ENCODE measurements at places on chromosomes 3 and 15.
A peak's percentile ranks its signal among the peaks of the same experiment; 100 is the strongest.

DNA sequence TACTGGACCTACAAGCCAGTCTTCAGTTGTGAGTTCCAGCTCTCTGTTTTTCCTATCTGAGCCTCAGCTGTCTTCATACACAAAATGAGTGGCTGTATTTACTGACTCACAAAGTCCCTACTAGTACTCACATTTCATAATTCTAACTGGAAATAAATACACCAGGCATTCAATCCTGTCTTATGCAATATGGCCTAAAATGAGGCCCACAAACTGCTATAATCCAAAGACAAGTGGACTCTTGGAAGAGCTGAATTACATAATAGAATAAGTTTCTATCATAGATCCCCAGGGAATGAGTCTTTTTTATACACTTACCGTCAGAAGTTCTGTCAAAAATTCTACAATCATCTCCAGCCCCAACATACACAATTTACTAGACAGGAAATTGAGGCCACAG lies 211.9 kb downstream of the LRRN1 start:
- DNase-seq, result no peak

- DNase-seq, result no peak
Observed at GRCh38 chr3:168531116-168531515, 435.4 kb upstream of the GOLIM4 start.

- no peak for DNase-seq
Observed at GRCh38 chr15:29099131-29099880, 170.3 kb downstream of the NSMCE3 start.

DNA sequence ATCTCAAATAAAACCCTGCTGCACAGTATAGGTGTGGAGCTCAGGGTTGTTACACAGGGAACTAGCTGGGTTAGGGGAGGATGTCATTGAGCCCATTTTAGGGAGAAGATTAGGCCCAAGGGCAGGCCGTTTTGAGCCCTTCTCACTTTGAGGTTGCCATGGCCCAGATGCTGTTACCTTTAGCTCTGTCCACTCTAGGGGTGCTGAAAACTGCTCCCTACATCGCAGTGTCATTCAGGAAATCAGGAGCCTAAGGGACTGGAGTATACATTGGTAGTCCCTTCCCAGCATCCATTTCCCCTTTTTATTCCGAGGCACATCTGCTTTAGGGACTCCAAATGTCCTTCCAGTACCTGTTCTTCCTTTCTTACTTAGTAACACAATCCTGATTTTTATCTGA lies 79.0 kb upstream of the SELENOK start:
- no peak for DNase-seq

DNA sequence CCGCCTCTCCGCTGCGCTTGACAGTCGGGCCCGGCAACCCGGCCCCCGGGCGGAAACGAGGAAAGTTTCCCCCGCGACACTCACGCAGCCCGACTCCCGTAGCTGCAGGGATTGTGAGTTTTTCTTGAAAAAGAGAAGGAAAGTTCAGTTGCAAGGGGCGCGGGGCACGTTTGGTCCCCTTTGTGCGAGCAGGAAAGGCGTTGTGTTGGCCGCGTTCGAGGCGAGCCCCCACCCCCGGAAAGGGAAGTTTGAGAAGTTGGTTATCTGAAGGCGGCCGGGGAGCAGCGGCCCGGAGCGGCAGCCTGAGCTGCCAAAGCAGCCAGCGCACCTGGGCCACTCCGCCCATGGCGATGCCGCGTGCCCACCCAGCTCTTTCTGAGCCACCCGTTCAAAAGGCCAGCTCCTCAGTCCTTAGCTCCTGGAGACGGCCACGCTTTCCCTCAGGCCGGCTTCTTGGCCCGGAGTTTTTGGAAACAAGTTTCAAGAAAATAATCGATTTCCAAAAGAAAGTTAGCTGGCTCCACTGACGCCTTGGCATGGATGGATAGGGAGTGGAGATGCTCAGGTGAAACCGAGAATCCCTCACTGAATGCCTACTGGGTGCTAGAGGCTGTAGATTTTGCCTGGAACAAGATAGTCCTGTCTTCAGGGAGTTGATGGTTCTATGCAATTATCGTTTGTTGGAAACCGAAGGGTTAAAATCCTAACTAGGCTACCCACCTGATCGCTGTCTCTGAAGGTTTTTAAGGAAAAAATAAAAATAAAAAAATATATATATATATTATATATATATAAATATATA lies 832 bp downstream of the TGFBR2 start:
- peak; percentile 78 for DNase-seq

DNA sequence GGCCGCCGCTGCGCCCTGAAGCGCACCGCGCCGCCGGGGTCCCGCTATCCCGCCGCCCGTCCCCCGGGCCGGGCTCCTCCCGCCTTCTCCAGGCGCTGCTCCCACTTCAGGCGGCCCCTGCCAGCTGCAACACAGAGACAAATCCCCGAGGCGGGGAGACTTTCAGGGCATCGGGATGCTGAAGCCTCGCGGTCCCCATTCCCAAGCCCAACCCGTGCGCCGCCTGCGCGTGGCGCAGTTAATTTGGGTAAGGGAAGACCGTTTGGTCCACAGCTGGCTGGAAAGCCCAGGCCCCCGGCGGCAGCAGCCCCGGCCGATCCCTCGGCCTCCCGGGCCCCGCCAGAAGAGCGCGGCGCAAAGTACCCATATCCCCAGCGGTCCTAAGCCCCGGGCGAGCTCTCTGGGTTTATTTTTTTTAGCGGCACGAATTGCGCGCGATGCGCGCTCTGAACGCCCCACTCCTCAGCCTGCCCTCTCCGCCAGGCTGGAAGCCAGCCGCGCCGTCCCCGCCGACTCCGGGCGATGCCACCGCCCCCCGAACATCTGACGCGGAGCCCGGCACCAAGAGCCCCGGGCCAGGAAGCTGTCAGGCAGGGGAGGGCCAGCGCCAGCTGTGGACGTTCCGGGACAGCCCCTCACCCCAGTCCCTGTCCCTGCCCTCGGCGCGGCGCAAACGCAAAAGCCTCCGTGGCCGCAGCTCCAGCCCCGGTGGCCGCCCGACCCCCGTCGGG lies 517 bp downstream of the FBN1 start:
- DNase-seq, result no peak

GRCh38 chr15:37701230-37701629 lies 233.2 kb upstream of the TMCO5A start:
- DNase-seq, result no peak

- DNase-seq, result no peak
Observed at GRCh38 chr15:65377105-65377975, 462 bp downstream of the IGDCC3 start.

DNA sequence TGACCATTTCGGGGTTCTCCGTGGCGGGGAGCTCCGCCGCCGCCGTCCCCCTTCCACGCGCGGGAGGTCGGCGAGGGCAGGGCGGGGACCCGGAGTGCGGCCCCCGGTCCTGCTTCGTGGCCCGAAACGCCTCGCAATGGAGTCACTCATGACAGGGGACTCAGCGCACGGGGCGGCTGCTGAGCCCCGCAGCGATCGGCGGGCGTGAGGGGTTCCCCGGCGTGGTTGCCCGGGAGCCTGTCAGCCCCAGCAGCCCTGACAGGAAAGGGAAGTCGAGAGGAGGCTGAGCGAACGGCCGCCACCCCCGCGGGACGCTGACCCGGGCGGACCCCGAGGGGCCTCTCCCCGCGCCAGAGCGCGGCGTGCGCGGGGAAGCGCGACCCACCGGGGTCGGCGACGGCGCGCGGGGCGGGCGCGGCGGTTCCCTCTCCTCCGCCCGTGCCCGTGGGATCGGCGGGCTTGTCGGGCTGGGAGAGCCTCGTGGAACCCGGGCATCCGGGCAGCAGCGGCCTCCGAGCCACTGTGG lies 564 bp upstream of the PIGZ start:
- peak; percentile 54 for DNase-seq

GRCh38 chr15:65550681-65551098 lies 20.4 kb downstream of the HACD3 start:
- DNase-seq, result no peak

DNA sequence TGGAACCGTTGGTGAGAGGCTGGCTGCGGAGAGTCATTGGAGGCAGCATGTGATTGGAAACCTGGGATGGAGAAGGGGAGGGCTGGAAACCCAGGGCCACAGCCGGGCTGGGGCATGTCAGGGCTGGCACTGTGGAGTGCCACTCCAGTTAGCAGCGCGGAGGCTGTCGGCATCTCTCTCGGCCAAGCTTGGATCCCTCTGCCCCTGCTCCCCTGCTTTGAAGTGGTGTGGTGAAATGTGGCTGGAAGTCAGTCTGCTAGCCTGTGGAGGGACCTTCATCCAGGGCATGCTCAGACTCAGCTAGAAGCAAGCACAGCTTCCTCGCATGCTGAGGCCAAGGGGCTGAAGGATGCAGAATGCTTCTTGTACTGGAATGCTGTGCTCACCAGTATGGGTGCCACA lies 13.5 kb downstream of the SLCO3A1 start:
- no peak for DNase-seq

- no peak for DNase-seq
Observed at GRCh38 chr15:78314181-78314581, 14.8 kb upstream of the SKIC8 start.

DNA sequence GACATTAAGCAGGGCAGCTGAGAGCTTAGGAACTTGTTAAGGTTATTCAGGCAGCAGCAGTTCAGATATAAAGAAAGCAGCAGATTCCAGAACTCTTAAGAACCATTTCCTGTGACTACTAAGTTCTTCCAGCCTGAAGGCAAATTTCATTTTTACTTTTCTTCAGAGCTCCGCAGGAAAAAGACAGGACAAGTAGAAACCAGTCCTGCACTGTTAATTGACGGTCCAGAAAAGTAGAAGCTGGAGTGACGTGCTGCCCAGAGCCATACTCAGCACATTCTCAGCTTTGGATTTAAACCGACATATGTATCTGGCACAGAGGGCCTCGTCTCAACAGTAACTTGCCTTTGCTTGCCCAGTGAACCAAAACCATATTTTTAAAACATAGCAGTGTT lies 219.4 kb upstream of the STRIT1 start:
- DNase-seq, result no peak

DNA sequence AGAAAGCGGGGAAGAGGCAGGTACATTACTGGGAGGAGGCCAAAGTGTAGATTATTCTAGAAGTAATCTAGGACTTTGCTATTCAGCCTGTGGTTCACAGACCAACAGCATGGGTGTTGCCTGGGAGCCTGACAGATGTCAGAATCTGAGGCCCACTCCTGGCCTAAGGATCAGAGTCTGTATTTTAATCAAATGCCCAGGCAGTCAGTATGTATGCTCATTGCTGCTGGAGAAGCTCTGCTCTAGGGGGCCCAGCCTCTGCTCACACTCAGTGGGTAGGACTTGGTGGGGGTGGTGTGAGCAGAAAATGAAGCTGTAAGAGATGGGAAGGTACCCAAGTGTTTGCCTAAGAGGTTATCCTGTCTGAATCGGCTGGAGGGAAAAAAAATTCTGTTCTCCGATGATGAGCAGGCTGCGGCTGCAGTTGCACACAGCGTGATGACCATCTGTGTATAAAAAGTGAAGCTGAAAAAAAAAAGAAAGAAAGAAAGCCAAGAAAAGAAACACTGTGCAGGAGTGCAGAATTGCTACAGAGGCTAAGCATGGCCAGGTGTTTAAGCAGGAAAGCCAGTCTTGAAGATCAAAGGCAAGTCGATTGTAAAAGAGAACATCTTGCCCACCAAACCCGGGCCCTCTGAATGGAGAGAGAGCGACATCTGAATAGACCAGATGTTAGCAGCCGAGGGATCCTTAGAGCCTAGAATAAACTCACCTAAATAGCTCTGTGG lies 65.2 kb downstream of the EIF4E3 start:
- DNase-seq, result no peak

- DNase-seq, result no peak
Observed at GRCh38 chr15:58475573-58476524, 44.1 kb downstream of the LIPC start.

GRCh38 chr3:89360156-89360555 lies 252.7 kb downstream of the EPHA3 start:
- DNase-seq, result no peak

- no peak for DNase-seq
Observed at GRCh38 chr3:108441071-108441507, 69.3 kb downstream of the MYH15 start.

GRCh38 chr3:169337500-169338078 lies 325.9 kb downstream of the MECOM start:
- DNase-seq, result no peak

GRCh38 chr3:58953288-58953687 lies 96.5 kb downstream of the CFAP20DC start:
- no peak for DNase-seq

DNA sequence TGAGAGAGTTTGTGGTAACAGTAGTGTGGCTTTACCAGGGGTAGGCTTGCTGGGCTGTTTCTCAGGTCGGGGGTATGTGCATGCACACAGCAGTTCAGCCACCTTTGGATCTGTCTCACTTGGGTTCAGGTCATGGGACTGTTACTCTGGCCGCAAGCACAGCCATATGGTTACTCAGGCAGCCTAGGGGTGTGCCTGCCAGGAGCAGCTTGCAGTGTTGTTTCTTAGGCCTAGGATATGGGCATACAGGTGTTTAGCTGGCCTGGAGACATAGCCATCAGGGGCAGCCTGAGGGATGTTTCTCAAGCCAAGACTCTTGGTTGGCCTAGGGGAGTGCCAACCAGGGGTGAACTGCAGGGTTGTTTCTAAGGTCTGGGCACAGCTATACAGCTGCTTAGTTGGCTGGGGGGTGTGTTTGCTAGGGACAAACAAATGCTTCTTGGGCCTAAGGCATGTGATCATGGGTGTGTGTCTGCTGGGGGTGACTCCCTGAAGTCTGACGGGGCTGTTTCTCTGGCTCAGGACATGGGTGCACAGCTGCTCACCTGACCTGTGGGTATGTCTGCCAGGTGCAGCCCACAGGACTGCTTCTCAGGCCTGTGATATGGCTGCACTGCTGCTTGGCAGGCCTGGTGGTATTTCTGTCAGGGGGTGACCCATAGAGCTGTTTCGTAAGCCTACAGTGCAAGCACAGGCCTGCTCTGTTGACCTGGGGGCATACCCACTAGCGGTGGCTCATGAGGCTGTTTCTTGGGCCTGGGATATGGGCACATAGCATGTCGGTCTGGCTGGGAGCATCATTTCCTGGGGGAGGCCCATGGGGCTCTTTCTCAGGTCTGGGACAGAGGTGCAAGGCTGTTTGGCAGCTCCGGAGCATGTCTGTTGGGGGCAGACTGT lies 168.0 kb upstream of the THRB start:
- no peak for DNase-seq

DNA sequence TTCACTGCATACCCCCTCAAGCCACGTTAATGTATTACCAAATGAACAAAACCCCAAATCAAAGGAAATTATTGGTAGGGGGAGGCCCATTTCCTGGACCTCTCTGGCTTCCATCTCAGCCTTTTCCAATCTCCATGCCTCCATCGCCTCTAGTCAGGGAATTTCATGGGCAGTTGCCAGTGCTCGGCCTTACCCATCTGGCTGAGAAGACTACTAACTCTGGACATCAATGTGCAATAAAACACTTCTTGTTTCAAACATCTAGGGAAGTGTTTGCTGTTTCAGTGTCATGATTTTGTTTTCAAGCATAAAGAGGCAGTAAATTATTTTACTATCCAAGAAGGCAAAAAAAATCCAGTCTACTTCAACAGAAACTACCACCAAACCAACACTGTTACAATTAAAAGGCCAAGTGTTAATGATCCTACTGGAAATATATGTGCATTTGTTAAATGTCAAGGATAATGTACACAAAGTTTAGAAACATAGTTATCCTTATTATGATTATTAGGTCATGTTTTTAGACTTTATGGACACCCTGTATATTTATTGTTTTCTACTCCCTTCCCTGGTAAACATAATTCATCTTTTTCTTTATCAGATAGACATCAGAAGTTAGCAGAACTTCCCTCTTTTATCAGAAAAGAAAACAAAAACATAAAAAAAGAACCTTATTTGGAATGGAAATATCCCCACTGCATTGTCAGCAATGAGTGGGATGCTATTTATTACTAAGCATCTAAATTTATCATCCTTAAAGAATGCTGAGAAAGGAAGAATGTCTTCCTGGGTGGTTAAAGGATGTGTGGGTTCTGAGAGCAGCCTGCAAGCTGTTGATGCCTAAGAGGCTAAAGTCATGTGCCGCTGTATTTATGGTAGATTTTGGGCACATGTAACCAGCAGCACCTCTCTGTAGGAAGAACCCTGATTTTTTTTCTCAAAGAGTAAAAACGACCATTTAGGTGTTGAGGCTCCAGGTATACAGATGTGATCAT lies 15.2 kb downstream of the LDHAL6B start:
- no peak for DNase-seq

All from CD4-positive, alpha-beta T cell treated with Interleukin-17A for 4 hours (primary cell).